Activated CD4-positive, alpha-beta T cell treated with anti-CD3 and anti-CD28 coated beads, Interleukin-2, amount 10 ng/mL, durations not matched to agents 7 days and 5 days (primary cell): ENCODE measurements at places on chromosomes 11 and 22. TPM values are rescaled to one million over a fixed set of nuclear protein-coding genes. Genes with fewer than 3 reads are reported as not detected.

DNA sequence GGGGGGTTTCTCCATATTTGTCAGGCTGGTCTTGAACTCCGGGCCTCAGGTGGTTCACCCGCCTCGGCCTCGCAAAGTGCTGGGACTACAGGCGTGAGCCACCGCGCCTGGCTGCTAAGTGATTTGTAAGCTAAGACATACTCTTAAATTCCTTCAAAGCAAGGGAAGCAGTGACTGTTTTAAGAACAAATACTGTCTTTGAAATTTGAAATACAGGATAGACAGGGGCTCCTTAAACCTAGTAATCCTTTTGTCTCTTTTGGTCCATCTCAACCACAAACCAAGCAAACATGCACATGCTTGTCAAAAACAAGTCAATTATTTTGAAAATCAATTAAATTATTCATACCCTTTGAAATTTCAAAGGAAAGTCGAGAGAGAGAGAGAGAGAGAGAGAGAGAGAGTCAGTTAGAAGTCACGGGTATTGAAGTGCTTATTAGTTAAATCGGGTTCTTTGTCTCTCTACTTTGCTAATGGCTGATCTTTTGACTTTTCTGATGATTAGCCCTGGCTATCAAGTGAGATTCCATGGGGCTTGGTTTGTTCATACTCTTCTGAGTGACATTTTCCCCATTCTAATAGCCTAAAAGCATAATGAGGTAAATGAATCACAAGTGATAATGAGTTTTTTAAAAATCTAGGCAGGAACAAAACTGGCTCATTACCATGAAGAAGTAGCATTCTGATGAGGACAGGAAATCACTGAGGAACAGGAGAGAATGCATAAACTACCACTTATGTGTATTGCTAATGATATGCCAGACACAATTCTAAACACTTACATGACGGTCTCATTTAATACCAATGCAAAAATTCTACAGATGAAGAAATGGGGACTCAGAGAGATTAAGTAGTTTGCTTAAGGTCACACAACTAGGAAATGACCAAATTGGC lies 48.0 kb downstream of the MCHR1 start:
- no peak for DNase-seq

DNA sequence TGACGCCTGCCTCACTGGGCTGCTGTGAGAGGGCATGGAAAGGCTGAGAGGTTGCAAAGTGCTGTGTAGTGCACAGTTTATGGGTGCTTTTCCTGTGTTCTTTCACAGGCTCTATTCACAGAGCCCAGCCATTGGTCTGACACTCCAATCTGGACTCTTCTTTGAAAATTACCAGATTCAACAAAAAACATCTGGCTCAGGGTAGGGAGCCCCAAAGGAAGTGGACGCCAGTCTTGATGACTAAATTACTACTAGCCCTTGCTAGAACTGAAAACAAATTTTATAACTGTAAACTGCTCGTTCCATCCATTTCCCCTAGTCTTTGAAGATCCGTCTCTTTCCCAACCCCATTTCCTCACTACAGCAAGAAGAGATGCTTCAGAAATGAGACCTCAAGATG lies 178.6 kb downstream of the TENM4 start:
- DNase-seq: no peak

GRCh38 chr11:88337987-88338668 lies 592 bp upstream of the CTSC start:
- peak; percentile 50 for DNase-seq

DNA sequence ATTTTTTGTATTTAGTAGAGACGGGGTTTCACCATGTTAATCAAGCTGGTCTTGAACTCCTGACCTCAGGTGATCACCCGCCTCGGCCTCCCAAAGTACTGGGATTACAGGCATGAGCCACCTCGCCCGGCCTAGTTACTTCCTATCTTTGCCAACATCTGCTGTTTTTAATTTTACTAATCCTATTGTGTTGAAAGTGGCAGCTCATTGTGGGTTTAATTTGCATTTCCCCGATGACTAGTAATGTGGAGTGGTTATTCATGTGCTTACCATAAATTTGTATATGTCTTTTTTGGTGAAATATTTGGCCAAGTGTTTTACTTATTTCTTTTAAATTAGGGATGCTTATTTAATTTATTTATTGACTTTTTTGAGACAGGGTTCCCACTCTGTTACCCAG lies 74.2 kb upstream of the SLC25A18 start:
- DNase-seq: no peak

- no peak for DNase-seq
Observed at GRCh38 chr11:93743291-93743690, 1.8 kb downstream of the C11orf54 start.

DNA sequence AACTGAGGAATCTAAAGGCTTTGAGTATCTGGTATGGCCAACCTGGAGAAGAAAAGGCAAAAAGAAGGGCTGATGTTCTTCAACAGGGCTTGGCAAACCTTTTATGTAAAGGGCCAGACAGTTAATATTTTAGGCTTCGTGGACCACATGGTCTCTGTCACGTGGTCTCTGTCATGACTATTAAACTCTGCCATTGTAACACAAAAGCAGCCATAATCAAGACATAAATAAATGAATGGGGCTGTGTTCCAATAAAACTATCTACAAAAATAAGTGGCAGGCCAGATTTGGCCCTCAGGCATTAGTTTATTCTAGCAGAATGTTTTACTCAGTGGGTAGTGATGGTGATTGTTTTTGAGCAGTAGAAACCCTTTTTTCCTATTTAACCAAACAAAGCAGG lies 483 bp upstream of the ACCSL start:
- no peak for DNase-seq

DNA sequence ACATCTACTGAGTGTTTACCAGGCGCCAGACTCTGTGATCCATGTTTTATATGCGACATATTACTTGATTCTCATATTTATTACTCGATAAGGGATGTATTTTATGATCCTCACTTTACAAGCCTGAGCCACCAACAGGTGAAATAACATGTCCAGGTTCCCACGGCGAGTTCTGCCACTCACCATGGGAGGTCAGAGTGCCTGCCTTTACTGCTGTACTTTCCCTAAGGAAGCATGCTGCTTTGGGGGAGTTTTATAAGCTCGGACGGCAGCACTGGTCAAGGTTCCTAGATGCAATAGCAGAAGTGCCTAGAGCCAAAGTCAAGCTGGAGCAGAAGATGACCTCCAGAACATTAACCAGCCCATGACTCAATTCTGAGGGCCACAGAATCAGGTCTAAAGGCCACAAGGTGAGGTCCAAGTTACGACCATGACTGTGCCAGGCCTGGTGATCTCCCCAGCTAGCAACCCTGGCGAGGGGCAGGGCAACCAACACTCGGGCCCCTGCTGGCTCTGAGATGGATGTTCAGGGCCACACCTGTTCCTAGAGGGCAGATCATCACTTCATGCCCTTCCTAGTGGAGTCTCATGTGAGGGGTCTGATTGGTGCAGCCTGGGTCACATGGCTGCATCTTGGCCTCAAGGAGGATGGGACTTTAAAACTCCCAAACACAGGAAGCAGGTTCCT lies 14.2 kb downstream of the IFT27 start:
- no peak for DNase-seq

DNA sequence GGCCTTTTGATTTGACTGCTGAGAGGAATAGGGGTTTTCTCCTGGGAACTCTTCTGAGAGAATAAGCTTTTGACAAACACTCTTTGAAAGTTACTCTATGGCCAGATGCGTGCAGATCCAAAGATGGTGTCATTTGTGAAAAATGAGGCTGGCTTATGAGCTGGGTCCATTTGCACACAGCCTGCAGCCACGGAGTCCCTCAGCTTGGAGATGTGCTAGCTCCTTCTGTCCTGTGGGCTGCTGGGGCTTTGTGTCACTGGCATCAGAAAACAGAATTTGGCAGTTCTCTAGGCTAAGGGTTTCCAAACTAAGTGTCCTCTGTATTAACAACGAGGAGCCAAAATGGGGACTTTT lies 702.4 kb downstream of the NTM start:
- DNase-seq: no peak

GRCh38 chr11:67651976-67652781 lies 1.6 kb upstream of the ACY3 start:
- DNase-seq: no peak

- no peak for DNase-seq
Observed at GRCh38 chr11:132402071-132402684, 1031.8 kb downstream of the NTM start.

DNA sequence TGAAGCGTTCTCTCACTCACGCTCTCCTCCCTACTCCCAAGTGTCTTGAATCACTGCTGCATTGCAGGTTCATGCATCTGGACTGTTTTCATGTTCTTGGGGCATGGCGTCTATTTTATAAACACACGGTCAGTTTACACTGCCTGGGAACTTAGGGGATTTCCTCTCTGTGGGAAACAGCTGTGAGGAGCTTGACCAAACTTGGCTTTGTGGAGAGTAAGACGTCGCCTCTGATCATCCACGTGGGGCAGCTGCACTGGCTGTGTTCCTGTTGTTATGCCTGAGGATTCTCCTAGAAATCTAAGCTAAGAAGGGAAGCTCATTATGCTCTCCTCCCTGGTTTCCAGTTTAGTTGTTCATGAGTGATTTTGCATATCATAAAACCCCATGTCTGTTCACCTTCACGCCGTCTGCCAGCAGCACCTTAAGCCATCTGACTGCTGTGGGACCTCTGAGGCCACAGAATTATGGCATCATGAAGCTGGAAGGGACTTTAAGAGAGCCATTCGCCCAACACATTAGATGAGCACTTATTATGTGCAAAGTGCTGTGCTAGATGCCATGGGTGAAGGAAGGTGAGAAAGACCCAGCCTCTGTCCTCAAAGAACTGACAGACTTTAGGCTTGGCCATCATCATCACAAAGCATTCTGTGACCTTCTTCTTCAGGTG lies 38.8 kb upstream of the POU2AF1 start:
- no peak for DNase-seq

DNA sequence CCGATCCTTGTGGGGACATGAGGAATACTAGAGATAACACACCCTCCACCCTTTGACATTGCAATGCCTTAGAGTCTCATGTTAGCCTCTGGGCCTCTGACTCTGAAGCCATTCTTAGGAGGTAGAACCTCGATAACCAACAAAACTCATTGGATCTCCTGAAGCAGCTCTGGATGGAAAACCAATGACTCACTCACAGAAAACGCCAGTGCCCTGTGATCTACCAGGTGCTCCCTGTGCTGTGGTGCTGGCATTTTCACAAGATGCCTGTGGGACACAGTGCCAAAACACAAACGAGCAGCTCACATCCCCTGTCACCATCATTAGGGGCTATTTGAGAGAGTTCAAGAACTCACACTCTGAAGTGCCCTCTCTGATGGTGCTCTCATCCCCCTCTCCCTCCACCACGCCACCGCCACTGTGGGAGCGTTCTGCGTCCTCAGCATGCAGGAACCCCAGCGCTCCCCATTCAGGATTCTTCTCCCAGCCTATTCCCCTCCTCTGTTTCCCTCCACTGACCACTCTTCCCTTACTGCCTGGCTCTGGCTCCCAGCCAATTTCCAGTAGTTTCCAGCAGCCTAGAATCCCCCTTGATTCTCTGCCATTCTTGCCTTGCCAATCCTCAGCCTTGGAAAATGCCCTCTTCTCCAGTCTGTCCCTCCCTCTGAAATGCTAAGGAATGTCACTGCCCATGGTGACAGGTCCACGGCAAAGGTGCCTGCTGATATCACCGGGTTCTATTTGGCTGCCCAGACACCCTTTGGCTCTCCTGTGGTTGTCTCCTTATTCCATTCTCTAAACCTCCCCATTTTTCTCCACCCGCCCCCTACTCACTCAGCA lies 4.7 kb upstream of the POLD4 start:
- no peak for DNase-seq

- DNase-seq: peak; percentile 14
Observed at GRCh38 chr11:64809781-64810241, 540 bp downstream of the MEN1 start.

MYRF gene
- 1.2 TPM for total RNA-seq

SCUBE1 gene
- not detected for total RNA-seq

OR8D4 gene
- not detected for total RNA-seq

CLCF1 gene
- total RNA-seq: 0.17 TPM

SYT13 gene
- total RNA-seq: not detected

OR2AG1 gene
- not detected for total RNA-seq

RAB36 gene
- total RNA-seq: 0.27 TPM

OR4A5 gene
- not detected for total RNA-seq

BCL2L13 gene
- 23.5 TPM for total RNA-seq
